Activated T-cell treated with anti-CD3 and anti-CD28 coated beads for 24 hours (primary cell): ENCODE measurements at places on chromosomes 1 and 21.

GRCh38 chr1:15758953-15759661, 512 bp downstream of the FBLIM1 start:
- no peak for DNase-seq

DNA sequence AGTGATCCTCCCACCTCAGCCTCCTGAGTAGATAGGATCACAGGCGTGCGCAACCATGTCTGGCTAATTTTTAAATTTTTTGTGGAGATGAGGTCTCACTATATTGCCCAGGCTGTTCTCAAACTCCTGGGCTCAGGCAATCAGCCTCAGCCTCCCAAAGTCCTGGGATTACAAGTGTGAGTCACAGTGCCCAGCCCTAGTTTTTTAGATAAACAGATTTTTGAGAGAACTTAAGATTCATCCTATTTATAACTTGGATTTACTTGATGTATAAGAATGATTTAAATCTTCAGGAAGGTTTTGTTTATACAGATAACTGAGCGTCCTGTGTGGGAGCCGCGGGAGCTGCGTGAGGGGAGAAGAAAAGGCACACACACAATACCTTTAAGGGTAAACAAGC, 26.2 kb downstream of the HEYL start:
- DNase-seq: no peak

- peak; percentile 7 for DNase-seq
These were observed 107.3 kb upstream of the HNRNPU start for GRCh38 chr1:244971552-244972216.

DNA sequence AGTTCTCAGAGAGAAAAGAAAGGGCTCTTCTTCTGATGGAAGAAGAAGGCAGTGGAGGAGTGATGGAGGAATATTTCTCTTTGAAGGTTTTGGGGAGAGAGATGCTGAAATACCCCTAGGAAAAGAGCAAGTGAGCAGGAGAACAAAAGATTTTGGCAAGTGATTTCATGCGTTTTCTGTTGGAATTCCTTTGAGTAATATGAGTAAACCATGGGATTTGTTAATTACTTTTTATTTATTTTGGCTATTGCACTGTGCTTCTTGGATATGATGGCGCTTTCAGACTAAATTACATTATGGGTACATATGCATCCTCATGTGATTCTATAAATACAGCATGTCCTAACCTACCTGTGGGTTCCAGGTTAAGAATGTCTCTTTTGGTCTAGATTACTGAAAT, 210.1 kb upstream of the PTGFR start:
- DNase-seq: no peak

GRCh38 chr1:53892911-53893310, 1.1 kb upstream of the DIO1 start:
- no peak for DNase-seq

- no peak for DNase-seq
These were observed 5.5 kb upstream of the LCE5A start for GRCh38 chr1:152505083-152505482.

GRCh38 chr1:3466366-3467075, 12.1 kb downstream of the ARHGEF16 start:
- DNase-seq: no peak

GRCh38 chr21:42381347-42381984, 14.4 kb downstream of the TMPRSS3 start:
- no peak for DNase-seq

DNA sequence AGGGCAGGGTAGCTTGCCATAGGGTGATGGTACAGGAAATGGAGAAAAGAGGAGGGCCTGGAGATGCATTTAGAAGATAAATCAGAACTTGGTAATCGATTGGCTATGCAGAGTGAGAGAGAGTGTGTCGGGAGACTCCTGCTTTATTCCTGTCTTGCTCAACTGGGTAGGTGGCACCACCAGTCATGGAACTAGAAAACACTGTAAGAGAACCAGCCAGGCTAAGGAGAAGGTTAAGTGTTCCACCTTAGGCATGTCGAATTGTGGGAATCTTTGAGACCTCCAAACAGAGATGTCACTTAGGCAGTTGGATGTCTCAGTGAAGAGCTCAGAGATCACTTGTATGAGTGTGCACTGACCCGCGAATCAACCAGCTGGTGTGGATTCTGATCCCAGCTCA, 28.7 kb upstream of the RD3 start:
- no peak for DNase-seq

DNA sequence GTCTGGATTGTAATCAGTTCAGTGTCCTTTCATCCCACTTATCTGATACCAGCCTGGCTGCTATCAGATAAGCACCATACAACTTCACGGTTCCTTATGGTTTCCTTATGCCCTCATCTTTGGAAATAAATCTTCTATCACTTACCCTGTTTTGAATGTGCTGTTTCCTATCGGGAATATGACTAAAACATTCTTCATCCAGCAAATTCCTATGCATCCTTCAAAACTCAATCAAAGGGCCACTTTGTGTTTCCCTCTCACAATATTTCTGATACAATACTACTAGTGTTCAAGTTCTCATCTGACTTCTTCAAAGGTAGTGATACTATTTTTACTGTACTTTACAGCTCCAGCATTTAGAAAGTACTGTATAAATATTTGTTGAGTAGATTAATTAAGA, 513.2 kb downstream of the OMA1 start:
- DNase-seq: no peak

DNA sequence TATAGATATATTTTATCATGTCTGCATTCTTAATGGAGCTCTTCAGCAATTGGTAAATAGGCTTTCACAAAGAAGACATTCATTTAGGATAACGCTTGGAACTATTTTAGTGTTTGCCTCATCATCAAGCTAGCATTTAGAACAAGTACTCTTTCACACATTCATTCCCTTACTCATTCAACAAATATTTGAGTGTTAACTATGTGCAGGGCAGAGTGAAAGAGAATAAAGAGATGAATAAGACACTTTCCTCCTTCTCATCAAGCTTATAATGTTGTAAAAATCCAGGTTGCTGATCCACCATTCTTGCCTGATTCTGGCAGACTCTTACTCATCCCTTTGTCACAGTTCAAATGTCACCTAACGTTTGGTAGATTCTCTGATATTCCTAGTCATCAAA, 386.3 kb upstream of the BEND5 start:
- DNase-seq: no peak

- DNase-seq: no peak
These were observed 116.3 kb upstream of the CACYBP start for GRCh38 chr1:174883409-174883808.

DNA sequence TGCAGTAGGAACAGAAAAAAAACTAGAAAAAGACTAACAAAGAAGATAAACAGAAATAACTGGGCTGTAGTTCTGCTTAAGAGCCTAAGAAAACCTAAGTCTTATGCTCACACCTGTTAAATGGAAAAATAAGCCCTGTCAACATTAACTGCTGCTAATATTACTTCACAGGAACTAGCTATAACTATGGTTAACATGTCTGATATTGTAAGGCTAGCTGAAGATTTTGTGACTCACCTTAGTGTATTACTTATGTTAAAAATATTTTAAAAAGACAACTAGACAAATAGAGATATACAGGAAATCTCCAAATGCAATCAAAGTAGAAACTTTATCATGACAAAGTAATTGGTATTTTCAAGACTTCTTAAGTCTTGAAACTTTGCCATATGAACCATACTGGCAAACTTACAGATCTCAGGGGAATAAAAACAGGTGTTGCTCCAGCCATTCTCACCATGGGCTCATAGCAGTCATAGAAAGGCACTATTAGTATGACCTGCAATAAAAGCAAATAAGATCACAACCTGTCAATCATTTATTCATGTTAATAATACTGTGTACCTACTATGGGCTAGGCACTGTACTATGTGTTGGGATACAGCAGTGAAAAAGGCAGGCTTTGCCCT, 30.7 kb downstream of the KYAT3 start:
- no peak for DNase-seq

GRCh38 chr1:37951783-37952624, 5.2 kb upstream of the INPP5B start:
- no peak for DNase-seq

DNA sequence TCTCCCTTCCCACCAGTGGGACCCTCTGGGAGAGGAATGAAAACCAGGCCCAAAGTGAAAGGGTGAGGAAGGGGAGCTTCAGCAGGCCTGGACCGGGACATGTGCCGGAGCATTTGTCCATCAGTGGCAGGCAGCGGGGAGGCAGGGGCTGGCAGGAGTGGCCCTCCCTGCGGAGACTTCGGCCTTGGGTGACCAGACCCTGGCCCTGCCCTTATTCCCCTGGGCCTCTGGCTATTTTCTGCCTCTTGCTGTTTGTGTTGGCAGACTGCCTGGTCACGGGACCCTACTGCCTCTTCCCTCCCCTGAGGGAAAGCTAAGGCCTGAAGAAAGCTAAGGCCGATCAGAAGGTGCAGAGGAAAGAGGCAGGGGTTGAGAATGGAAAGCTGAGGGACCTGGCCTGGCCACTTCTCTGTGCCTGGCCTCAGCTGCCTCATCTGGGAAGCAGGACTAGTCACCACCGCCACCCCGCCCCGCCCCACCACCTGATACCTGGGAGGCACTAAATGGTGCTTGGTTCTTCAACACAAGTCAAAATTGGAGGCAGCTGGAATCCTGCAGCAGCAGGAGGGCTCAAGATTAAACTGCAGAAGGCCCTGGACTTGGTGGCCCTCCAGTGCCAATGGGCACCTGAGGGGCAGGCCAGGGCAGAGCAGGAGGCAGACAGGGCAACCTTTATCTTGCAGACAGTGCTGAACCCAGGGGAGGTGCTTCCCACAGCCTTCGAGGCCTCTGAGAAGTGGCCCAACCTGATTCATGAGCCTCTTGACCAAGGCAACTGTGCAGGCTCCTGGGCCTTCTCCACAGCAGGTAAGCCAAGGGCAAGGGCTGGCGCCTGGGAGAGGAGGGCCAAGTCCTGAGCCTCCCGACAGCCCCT, 7.9 kb downstream of the TINAGL1 start:
- no peak for DNase-seq

DNA sequence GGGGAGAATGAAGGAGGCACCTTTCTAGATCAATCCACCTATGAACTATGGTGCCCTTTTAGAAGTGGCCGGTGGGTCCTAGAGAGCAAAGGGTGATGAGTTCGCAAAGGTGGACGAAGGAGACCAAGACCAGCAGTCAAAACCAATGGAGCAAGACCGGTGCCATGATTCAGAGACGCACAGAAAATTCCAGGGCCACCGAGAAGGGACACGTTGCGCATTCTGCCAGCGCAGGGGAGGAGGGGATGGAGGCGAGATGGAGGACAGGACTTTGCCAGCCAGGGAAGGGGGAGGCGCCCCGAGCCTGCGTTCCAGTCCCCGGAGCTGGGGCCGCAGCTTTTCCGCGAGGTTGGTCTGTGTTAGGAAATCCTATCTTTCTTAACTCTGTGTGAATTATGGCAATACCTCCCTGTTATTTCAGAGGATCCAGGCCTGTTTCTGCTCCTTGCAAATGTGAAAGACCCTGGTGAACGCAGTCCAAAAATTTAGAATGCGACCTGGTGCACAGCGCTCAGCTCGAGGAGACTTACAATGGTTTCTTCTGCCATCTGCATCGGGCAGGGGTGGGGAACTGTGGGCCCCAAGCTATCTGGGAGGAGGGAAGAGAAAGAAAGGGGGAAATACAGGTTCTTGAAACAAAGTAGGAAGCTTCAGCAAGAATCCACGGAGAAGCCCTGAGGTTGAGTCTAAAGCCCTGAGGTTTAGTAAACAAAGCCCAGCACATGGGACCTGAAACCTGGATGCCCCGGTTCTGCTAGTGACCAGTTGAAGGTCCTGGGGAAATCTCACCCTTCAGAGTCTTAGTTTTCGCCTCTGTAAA, 129.4 kb downstream of the MRPS6 start:
- DNase-seq: no peak
